Effector memory CD4-positive, alpha-beta T cell (primary cell): ENCODE measurements at places on chromosomes 2 and 18.

DNA sequence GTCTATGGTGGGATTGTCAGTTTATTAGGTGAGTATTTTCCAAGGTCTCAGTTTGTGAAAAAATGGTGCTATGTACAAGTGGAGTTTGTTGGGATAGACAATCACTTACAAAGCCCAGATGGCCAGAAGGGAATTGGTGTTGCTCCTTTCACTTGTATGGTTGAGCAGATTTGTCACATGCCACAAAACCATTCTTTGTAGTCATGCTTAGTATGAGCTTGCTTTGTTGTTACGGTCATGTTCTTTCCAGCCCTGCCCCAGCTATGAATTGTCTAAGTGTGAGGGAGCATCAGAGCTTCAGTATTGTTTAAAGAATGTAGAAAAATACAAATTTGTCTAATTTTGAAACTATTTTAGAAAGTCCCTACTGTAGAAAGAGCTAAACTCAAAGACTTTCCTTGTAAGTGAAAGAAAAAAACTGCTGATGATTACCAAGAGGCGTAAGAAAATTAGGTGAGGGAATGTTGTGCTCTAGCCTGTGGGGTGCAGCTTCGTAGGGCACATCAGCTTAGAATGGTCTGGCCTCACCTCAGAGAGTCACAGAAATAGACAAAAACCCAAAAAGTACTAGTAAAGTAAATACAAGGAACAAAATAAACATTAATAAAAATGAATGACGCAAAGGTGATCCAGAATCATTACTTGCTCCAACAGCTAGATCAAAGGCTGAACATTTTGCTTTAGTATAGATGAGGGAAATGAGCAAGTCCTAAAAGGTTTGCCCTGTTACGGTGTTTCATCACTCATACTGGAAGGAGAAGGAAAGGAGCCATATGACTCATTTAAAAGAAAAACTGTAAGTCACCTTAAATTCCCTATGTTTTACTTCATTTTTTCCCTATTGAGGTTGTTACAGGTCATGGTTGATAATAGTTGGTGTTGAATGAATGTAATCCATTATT is 9.2 kb downstream of the TGIF1 start:
- no peak for DNase-seq

- DNase-seq: no peak
Measured at GRCh38 chr2:180938451-180938850, 42.0 kb upstream of the UBE2E3 start.

DNA sequence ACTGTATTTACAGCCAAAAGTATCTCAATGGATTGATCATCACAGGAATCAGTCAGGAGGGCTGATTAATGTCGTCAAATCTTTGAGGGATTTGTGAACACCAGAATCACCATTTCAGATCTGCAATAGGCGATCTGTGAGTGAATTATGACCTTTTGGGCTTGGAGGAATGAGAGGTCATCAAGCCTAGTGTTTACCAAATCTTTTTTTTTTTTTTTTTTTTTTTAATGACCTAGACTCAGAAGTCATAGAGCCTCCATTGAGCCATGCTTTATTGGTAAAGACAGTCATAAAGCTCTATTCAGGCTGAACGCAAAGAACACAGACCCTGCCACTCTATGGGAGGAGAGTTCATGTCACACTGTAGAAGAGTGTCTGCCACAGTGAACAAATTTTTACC is 97.7 kb downstream of the SOCS6 start:
- DNase-seq: no peak

DNA sequence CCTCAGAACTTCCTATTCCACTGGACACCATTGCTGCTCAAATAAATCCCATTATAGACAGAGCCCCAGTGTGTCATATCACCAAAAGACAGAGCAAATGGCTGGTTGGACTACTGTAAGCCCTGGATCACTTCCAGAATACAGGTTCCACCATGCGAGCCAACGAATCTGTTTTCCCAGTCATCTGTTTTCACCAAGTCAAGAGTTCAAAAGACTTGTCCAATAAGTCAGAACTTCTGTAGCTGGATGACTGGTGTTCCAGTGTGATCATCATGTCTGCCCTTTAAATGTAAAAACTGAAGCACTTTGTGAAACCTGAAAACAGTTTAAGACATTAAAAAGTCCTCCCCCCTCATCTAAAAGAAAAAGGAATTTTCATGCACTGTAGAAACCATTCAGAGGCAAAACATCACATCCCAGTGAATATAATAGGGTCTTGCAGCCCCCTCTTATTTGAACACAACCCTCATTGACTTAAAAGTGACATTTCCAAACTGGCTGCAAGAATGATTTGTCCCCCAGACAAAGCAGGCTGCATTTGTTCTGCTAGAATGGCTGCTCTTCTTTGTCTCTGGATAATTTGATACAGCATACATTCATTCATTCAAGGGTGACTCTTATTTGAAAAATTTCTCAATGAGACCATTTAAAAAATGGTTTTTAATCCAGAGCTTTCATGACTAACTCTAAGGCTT is 64.6 kb upstream of the TANC1 start:
- DNase-seq: no peak

DNA sequence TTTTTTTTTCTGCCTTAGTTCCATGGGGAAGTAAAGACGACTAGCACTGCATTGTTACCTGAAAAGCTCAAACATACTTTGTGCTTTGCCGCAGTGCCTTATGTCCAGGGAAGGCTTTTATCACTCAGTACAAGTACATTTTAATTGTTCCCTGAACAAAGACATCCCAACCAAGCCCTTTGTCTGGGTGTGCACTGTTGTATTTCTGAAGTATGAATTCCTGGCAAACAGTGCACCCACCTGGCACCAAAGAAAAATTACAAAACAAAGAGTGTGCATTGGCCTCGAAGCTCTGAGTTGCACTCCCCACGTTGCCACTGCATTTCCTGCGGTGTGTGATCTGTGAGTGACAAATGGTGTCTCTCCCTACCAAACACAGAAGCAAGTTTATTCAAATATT is 858.5 kb upstream of the PIK3C3 start:
- no peak for DNase-seq

DNA sequence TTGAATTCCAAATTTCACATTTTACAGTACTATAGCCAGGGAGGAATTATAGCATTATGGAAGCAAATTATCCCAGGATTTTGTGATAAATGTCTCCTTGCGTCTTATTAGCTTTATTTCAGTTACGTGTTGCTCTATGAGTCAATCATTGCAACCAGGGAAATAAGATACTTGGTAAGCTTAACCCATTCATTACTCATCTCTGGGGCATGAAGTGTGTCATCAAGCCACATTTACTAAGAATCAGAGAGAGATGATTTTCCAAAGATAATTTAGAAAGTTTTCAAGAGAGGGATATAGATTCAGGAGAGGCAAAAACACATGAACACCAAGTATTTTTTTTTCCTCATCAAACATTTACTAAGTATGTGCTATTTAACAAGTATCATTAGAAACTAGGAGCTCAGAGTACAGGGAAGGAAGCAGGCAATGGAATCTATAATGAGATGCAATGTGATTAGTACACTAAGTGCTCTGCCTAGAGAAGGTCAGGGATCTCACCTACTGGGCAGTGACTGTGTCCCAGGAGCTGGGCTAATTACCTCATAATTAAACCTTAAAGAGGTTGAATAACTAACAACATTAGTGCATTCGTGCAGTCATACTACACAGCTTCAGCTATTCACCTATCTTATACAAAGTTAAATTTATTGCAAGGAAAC is 217.8 kb upstream of the NXPH2 start:
- DNase-seq: no peak

GRCh38 chr2:3430172-3430571 is 50.7 kb downstream of the TRAPPC12 start:
- no peak for DNase-seq

GRCh38 chr2:66729416-66730330 is 294.7 kb downstream of the MEIS1 start:
- no peak for DNase-seq

DNA sequence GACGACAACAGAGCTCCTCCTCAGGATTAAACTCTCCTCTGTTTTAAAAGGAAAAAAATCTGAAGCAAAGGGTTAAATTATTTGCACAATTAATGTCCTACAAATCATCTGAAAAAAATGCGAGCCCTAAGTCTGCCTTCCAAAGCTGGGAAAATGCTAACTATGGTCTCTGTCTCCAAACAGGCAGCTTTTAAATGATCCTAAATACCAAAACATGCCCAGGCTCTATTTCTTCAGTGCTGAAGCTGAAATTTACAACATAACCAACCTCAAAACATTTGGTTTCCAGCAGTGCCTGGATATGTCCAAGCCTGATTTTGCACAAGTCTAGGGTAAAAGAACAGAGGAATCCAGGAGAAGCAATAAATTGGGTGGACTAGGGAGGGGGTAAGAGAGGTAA is 57.2 kb downstream of the LBH start:
- DNase-seq: no peak

- no peak for DNase-seq
Measured at GRCh38 chr2:217746808-217747207, 256.0 kb downstream of the TNS1 start.

GRCh38 chr18:25097569-25098056 is 254.4 kb downstream of the ZNF521 start:
- DNase-seq: no peak
